Mucosa of gallbladder (tissue), 1 donor: ENCODE measurements at places on chromosomes 3 and 15. TPM values are rescaled to one million over a fixed set of nuclear protein-coding genes. Genes with fewer than 3 reads are reported as not detected.

MCTP2 gene
- total RNA-seq: 31.7 TPM

IMPG2 gene
- total RNA-seq: 0.29 TPM

PPP1R14D gene
- 23.4 TPM for total RNA-seq

ILDR1 gene
- total RNA-seq: 19.9 TPM

TGM4 gene
- not detected for total RNA-seq
